ENCODE measurements at places on chromosomes 1 and 21.

DNA sequence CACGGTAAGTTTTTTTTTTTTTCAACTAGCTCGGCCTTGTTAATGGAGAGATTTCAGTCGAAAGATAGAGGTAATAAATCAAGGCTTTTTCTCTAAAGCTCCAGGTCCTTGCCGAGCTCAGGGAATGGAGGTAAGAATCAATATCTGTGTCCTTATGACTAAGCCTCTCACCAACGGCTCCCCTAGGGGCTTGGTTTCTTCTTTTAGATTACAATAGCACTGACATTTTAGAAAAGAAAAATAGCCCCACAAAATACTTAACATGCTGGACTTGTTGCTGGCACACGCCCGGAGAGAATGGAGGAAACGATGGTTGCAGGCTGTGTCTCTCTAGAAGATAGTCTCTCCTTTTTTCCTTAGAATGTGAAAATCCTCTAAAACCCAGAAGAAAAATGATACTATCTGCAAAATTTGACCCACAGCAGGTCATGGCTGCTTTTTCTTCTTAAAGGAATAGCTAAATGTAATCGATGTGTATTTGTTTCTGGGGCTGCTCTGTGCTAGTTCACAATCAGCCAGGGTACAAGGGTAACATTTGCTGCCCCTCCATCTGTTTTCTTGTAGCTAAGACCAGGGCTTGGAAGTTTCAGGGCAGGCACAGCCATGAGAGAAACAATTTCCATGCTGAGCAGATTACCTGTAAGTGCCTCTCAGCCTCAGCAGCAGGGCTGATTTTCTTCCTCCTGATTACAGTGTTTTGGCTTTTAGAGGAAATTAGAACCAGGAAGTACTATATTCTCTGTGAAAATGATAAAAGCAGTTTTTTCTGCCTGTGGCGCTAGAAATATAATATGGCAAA is 86.2 kb upstream of the GNG12 start:
- no peak for DNase-seq

DNA sequence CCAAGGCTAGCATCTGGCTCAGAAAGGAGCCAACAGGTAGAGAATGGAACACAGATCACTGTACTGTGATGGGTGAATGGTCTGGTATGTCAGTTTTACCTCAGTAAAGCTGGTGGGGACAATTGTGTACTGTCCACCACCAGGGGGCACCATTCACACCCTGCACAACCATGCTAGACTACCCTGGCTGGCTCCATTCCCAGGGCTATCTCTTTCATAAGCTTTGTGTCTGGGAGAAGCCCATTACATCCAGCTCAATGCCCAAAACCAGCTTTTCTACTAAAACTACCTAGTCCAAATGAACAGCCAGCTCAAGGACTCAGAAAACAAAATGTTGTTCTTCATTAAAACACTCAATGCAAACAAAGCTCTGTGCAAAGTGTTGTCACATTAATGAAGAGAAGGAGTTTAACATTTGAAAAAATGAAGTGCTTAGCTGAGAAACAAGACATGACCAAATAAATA is 62.0 kb upstream of the RASAL2 start:
- peak; percentile 82 for DNase-seq

DNA sequence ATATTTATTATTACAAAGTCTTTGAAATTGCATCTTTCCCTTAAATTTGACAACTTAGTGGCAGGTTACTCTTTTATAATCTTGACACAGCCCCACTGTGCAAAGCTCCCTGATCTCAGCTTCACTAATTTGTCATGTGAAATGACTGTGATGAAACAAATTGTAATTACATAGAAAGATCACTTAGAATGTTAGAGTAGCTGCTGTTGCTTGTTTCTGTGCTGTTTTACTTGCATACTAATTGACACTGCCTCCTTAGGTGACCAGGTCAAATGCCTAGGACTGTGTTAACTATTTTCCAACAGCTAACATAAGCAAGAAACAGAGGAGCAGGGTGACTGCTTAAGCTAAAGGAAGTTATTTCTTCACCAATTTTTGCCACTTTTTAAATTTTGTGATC is 211.3 kb downstream of the ZNF326 start:
- DNase-seq: no peak

GRCh38 chr1:194293851-194294405 is 1107.5 kb upstream of the B3GALT2 start:
- no peak for DNase-seq

DNA sequence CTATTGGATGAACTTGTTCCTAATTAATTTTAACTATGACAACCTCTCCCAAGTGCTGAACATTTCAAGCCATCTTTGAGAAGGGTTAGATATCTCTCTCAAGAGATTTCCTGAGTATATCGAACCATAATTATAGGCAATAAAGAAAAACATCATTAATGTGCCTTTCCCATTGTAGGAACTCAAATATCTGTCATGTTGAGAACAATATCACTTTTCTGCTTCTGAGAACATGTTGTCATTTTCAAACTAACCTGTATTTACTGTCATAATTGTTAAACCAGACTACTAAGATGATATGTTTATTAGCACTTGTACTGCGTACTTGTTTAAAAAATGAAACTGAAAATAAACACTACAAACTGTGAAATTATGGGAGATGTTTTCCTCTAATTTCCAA is 4.3 kb downstream of the EPS15 start:
- no peak for DNase-seq

- DNase-seq: no peak
These were observed 1.1 kb upstream of the PRXL2B start for GRCh38 chr1:2585318-2586092.

GRCh38 chr1:40564913-40565312 is 33.5 kb downstream of the ZNF684 start:
- DNase-seq: no peak

DNA sequence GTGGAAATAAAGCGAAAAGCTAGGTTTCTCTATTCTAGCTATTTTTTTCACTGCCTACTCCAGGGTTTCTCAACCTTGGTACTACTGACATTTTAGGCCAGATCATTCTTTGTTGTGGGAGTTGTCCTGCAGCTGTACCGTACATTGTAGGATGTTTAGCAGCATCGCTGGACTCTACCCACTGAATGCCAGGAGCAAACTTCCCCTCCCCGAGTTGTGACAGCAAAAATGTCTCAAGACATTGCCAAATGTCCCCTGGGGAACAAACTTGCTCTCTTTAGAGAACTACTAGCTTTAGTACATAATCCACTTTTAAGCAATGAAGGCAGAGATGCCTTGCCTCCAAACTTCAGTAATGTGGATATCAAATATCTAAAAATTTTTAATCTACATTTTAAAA is 122.8 kb downstream of the PLPPR5 start:
- no peak for DNase-seq

DNA sequence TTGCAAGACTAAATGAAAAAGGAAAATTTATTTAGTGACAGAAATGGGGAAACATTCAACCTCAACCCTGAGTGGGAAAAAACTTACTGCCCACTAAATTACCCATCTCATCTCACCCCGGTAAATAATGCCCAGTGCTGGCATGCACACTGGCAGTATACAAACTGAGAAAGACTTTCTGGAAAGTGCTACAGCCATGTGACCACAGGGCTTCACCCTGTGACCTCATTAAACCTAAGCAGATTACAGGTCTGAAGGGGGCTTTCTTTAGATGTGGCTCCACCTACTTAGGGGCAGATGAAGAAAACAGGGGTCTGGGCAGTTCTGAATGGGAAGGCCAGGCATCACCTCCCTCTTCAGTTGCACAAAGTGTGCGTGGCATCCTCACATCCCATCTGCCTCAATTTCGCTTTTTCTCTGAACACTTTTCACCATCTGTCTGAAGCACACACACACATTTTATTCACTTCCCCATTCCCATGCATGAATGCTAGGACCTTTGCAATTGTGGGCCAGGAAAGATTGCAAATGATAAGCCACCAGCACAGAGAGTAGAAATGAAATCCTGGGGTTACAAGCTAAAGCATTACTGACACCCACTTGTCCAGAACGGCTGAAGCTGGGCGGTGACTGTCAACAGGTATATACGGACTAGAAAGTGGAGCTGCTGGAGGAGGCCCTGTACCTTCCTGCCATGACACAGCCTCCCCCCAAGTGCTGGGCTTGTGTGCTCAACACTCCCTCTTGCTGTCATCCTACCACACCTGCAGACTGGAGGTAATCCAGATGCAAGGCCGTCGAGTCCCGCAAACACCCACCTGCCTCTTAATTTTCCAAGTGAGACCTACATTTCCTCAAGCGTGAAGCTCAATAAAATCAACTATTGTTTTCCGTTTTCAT is 2.7 kb downstream of the NADK start:
- DNase-seq: no peak

GRCh38 chr1:83596331-83596730 is 402.6 kb downstream of the TTLL7 start:
- no peak for DNase-seq

DNA sequence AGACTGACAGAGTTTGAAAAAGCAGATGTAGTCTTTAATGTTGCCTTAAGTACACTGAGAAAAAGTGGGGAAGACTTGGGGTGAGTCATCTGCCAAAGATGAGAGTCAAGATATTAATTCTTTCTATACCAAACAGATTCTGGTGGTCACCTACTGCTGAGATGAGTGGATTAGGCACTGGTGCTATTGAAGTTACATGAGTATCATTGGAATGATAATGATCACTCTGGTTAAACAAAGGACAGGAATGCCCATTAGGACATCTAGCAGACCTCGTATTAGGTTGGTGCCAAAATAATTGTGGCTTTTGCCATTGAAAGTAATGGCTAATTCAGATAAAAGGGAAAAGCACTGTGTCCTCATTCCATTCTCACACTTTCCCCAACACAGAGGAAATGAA is 1588.9 kb downstream of the KCNT2 start:
- DNase-seq: no peak

DNA sequence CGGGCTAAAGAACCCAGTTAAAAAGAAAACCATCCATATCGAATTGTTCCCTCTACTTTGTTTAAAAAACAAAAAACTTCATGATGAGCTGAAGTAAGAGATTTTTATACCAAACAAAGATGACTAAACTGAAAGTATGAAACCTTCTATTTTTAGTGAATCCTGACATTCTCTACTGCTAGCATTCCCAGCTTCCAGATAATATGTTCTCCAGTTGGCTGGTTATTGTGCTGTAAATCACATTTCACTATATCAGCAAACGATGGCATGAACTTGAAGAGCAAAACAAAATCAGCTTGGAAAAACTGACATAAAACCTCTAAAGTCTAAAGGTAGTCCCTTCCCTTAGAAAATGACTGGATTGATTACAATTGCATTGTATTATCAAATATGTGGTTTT is 68.1 kb upstream of the APP start:
- no peak for DNase-seq

- DNase-seq: no peak
These were observed 22.3 kb downstream of the ACTA1 start for GRCh38 chr1:229411434-229412055.

- no peak for DNase-seq
These were observed 414.7 kb upstream of the PROX1 start for GRCh38 chr1:213572912-213573647.

DNA sequence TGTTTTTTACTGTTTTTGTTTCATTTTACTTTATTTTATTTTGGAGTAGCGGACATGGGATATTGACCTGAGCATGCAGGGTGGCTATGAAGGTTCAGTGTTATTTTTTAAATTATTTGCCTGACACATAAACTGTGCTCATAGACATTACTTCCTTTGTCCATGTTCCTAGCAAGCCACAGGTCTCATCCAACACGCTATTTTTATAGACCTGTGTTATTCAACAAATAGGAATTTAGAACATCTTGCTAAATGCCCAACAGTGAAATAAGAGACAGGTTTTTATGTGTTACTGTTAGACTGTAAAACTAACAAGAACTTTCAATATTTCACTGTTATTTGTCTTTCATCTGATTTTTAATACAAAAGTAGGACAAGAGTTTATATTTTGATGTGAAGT is 756.4 kb downstream of the KCNT2 start:
- no peak for DNase-seq

DNA sequence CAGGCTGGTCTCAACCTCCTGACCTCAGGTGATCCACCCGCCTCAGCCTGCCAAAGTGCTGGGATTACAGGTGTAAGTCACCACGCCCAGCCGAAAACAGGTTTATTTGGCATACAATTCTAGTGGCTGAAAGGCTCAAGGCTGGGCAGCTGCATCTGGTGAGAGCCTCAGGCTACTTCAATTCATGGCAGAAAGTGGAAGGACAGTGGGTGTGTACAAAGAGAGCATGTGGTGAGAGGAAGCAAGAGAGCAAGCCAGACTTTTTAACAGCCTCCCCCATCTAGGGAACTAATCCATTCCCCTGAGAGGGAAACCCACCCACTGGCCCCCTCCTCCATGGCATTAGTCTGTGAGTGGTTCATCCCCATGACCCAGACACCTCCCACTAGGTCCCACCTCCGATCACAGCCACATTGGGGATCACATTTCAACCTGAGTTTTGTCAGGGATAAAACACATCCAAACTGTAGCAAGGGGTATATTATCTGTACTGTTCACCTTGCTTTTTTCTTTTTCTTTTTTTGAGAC is 9.5 kb downstream of the BMP8A start:
- no peak for DNase-seq

DNA sequence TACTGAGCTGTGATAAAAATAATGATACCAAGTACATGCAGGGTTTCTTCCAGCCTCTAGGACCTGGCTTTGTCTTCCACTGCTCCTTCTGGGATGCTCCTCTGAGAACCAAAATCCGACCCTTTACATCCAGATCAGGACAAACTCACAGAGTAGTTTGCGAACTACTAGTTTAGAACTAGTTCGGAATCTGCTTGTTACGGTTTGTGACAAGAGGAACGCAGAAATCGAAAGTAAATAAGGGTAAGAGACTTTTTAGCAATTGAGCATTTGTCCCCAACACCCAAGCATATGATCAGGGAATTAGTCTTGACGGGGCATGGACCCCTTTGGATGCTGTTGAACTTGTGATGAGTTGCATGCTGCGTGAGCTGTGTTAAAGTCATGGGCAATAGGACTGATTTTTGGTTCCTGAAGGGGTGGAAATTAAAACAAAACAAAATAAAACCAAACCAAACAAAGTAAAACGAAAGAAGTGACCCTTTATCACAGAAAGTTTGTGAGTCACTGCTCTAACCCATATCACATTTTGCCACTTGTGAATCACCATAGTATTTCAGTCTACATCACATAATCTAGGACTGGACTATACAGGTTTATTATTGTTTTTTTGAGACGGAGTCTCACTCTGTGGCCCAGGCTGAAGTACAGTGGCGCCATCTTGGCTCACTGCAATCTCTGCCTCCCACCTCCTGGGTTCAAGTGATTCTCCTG is 35.7 kb upstream of the ERRFI1 start:
- DNase-seq: no peak

DNA sequence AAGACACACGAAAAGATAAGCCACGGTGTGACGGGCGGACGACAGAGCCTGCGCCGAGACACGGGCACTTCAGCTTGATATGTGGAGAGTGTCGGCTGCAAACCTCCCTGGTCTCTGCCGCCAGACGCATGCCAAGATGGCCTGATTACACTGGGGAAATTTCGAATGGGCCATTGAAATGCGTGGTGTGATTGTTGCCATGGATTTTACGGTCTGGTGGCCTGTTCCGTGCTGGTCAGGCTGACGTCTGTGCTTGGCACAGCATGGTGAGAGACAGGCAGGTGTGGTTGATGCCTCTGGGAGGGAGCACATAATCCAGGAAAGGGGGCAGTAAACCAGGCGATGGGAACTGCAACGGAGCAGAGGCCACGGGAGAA is 105.6 kb upstream of the TMPRSS2 start:
- DNase-seq: no peak
